ENCODE measurements at places on chromosomes 7 and 10.

DNA sequence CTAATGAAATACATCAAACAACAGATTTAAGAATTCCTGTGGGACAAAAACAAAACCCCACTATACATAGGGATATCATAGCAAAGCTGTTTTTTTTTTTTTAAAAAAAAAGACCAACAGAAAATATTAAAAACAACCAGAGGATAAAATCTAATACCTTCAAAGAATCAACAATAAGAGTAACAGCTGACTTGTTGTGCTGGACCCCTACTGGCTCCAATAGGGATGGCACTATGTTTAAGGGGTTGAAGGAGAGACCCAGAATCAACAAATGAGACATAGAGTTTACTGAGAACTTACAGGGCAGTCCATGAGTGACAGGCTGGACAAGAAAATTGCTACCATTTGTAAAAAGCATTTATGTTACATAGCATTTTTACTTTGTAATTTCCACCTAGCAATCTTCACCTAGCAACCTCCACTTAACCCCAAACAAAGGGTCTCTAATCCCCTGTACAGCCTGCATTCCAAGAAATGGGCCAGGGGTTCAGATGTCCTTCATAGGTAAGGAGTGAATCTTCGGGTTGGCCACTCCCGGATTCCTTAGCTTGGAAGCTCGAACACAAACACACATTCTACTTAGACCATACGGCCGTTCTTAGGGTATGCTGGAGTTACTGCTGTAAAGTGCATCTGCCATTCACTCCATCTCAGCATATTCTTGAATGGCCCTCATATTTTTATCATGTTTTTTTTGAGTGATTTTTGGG is 25.8 kb downstream of the ASZ1 start:
- DNase-seq, result peak; percentile 13

DNA sequence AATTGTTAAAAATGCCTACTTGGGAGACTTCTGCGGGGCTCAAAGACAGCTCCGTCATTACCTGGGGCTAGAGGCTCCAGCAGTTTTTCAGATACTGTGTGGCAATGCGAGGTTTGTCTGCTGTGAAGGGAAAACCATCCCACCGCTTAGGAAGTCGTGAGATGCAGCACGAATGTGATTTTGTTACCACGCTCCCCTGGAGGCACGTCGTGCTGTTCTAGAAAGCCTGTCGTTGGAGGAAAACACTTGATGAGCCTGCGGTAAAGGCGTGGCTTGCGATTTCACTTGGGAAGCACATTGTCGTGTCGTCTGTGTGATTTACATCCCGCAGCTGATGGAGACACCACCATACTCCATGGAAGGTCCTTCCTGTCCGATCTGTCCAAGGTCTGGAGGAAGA is 39.3 kb downstream of the CAMK1D start:
- no peak for DNase-seq

DNA sequence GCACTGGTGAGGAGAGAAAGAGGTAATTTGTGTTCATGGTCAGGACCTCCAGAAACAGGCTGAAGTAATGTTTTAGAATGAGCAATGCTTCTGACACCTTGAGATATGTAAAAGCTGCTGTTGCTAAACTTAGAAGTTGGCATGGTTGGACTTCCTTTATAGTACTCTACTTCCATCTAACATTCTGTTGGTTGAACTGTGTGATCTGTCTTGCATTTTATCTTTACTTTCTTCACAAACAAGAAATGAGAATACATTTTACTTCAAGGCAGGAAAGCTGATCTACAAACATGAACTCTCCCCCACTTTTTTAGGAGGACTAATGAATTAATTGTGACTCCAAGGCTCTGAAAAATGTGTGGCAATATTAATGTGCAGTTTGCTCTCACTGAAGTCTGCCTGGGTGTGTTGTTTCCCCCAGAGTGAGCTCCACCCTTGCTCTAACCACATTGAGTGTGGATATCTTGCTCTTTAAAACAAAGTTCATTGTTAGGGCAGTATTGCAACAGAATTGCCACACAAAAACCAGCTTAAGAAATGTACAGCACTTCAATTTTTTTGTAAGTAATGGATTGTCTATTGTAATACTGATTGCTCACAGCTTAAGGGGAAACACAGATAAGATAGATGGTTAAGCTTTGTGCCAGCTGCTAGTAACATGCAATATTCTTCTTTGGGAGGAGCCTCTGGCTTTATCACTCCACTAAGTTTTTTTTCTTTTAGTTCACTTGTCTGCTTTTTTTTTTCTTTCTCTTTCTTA is 69.0 kb downstream of the ADD3 start:
- DNase-seq, result peak; percentile 96

- DNase-seq, result peak; percentile 9
Measured at GRCh38 chr7:43303740-43304241, 191.3 kb downstream of the HECW1 start.
